Activated CD4-positive, alpha-beta T cell treated with anti-CD3 and anti-CD28 coated beads, Interleukin-2, amount 50 U/mL, for 24 hours (primary cell): ENCODE measurements at places on chromosomes 7 and 10.

- DNase-seq = no peak
Observed at GRCh38 chr7:137873524-137873923, 26.8 kb upstream of the DGKI start.

GRCh38 chr7:2166625-2167280, 66.0 kb downstream of the MAD1L1 start:
- no peak for DNase-seq

GRCh38 chr7:29443552-29443951, 120.1 kb upstream of the PRR15 start:
- no peak for DNase-seq

DNA sequence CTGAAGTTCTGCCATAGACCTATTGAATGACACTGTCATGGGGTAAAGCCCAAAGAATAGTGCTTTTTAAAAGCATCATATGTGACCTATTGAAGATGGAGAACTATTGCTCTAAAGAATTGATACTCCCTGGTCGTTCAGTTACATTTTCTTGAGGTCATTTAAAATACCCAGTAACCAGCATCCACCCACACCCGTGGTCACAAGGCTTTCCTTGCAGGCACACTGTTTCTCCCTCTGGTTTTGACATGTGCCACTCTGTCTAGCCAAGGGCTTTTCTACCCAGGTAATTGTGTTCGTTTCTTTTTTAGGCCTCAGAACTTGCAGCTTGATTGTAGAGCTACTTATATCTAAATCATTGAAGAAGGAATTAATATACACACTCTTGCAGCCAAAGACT, 68.3 kb upstream of the LYZL2 start:
- no peak for DNase-seq

DNA sequence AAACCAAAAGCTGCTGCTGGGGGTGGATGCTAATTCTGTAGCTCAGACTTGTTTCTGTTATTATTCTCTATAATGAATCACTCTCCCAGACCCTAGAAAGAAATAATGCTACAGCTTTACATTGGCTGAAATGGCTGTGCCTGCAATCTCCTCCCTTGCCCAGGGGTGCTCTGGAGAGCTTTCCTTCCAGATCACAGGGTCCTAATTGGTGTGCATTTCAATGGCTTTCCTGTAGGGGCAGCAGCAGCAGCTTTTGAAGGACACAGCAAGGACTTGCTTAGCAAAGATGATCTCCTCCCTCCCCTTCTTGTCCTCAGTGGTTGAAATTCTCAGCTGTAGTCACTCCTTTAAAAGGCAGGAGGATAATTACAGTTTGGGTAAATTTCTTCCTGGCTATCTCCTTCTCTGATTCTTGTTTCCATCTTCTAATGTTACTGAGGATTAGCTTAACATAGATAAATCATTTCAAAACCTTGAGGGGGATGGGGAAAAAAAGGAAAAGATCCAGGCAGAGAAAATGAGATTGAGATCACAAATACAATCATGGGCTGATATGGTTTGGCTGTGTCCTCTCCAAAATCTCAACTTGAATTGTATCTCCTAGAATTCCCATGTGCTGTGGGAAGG, 120.2 kb upstream of the CTTNBP2 start:
- DNase-seq = no peak

DNA sequence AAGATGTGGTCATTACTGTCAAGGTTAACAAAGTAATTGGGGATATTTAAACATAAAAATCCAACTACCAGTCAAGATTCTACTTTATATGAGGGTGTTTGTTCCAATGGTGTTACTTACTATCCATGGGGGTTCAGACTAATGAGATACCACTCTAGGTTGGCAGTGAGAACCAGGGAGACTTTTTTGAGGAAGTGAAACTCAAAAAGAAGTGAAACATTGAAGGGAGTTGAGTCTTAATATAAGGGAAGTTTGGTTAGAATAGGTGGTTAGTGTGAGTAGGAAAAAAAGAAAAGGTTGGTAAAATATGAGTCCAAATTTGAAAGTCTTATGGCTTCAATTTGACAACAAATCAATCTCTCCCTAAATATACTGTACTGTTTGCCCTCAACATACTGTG, 123.6 kb upstream of the ANK3 start:
- no peak for DNase-seq

GRCh38 chr7:108846471-108846870, 276.8 kb downstream of the DNAJB9 start:
- DNase-seq = no peak

GRCh38 chr7:92076509-92076908, 57.8 kb downstream of the CYP51A1 start:
- DNase-seq = no peak

DNA sequence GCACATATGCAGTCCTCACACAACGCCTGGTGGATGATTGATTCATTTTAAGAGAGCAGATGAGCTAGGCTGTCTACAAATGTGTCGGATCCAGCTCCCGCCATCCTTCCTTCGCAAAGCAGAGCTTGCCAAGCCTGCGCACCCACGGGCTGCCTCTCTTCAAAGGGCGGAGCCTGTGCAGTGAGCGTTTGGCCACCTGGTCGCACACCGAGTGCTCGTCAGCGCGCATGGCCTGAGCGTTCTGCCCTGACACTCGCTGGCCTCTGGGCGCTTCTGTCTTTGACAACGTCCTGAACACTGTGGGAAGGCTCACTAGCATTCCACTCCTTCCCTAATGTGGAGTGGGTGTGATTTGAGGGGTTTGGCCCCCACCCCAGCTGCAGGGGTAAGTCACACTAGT, 47.1 kb upstream of the TMEM72 start:
- DNase-seq = no peak

GRCh38 chr10:109166935-109167334, 756.4 kb downstream of the XPNPEP1 start:
- no peak for DNase-seq
